ENCODE measurements at places on chromosomes 5 and 9. TPM values are rescaled to one million over a fixed set of nuclear protein-coding genes. Genes with fewer than 3 reads are reported as not detected.

GRCh38 chr9:10721301-10721700 lies 108.5 kb upstream of the PTPRD start:
- no peak for DNase-seq

DNA sequence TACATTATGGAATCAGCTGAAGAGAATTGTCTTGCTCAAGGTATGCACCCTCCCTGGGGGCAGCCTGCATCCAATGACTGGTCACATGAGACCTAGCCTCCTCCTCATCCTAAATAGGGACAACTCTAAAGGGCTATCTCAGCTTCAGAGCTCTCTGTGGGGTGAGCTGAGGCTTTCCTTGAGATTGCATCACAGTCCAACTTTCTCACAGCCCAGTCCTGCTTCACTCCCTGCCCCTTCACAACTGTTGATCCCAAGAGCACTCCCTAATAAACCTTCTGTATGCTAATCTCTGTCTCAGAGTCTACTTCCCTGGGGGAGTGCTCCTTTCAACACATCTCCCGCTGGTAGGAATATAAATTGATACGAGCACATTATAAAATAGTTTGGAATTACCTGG lies 44.1 kb upstream of the ERBIN start:
- DNase-seq = no peak

GRCh38 chr5:8770431-8770830 lies 775.4 kb downstream of the SEMA5A start:
- peak; percentile 88 for DNase-seq

DNA sequence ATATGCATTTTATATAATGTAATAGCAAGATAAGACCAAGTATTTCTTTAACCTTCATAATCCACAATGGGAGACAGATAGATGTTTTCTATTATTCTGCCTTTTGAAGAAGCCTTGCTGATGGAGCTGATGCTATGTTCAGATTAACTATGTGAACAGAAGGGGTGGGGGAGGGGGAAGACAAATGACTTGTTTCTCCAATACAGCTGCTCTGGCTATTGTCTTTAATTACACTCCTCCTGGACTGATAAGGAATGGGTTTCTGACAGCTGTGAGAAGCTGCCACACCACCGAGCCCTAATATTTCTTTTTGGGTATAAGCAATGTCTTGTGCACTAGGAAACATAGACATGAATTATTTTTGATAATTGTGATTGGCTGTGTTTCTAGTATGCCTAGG lies 62.0 kb downstream of the CAVIN4 start:
- DNase-seq = no peak

DNA sequence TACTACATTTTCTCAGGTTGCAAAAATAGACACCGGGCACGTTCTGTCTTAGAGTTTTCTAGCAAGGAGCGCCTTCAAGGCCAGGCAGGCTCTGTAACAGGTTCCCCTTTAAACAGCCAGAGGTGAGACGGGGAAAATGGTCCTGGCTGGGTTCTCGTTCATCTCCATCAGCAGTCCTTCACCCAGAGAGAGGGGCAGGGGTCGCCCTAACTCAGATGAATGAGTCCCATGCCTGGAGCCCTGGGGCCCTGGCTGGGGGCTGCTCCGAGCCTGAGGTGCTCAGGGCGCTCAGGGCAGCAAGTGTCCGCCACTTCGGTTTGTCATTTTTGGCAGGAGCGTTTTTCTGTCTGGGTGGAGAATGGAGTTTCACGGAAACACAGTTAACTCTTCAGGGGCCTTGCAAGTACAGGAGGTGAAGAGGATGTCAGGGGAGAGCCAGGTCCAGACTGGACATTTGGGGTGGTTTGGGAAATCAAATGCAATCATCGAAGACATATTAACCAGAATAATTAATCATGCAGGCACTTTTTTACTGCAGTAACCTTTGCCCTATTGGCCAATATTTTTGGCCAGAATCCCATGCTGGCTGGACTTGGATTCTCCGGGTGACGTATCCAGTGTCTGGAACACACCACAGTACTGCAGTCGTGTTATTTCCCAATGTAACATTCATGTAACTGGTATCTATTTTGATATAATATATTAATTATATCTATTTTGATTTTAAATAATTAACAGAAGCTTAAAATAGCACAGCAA lies 2.9 kb downstream of the NTNG2 start:
- DNase-seq = peak; percentile 84

DNA sequence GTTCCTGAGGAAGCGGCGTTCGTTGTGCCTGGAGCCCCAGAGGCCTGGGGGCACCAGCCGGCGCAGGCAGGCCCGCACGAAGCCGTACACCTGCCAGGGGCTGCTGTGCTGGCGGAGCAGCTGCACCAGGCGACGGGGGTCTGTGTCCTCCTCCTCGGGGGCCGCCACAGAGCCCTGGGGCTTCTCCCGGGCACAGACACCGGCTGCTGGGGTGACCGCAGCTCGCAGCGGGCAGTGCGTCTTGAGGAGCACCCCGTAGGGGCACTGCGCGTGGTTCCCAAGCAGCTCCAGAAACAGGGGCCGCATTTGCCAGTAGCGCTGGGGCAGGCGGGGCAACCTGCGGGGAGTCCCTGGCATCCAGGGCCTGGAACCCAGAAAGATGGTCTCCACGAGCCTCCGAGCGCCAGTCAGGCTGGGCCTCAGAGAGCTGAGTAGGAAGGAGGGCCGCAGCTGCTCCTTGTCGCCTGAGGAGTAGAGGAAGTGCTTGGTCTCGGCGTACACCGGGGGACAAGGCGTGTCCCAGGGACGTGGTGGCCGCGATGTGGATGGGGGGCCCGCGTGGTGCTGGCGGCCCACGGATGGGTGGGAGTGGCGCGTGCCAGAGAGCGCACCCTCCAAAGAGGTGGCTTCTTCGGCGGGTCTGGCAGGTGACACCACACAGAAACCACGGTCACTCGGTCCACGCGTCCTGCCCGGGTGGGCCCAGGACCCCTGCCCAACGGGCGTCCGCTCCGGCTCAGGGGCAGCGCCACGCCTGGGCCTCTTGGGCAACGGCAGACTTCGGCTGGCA lies 1.3 kb downstream of the TERT start:
- peak; percentile 50 for DNase-seq

DNA sequence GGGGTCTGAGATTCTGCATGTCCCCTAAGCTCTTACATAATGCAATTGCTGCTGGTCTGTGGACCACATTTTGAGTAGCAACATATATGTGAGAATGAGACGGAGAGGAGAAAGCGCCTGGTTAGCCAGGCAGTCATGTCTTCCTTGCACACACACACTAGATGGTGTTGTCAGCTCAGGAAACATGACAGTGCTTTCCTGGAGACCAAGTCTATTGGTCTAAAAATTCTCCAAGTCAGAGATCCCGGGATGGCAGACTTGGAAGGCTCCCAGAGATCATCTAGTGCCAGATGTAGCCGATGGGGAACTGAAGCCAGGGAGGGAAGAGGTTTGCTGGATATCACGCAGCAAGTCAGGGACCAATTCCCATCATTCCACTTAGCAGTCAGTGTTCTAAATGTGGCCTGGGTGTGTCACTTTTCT lies 53.4 kb downstream of the GALNT12 start:
- DNase-seq = peak; percentile 88

- DNase-seq = no peak
These were observed 27.7 kb downstream of the CDH9 start for GRCh38 chr5:27010646-27011045.

- no peak for DNase-seq
These were observed 258.7 kb upstream of the ARRDC3 start for GRCh38 chr5:91641730-91642350.

GRCh38 chr9:124257844-124258606 lies at the start of gene NEK6:
NEK6 (plus strand) TSS chr9:124257949; CDS start chr9:124301965, 44,016 bp downstream.
- DNase-seq = peak; percentile 93

The DMRTA1 gene
- 4.3 TPM for total RNA-seq

The ADAMTS13 gene
- 1.4 TPM for total RNA-seq

The MLANA gene
- under 0.01 TPM for total RNA-seq

The GRM6 gene
- not detected for total RNA-seq

The ZFP2 gene
- 1.4 TPM for total RNA-seq

The SPATA9 gene
- total RNA-seq = 1.2 TPM
